Pancreas (tissue), 10 donors: ENCODE measurements at places on chromosomes 16 and 17. TPM values are rescaled to one million over a fixed set of nuclear protein-coding genes. Genes with fewer than 3 reads are reported as not detected.

- no peaks in the 10 kb centered on the region for H3K27me3 ChIP-seq
- H3K4me1 ChIP-seq: no peaks in the 10 kb centered on the region
- no peak overlapping the region for H3K4me3 ChIP-seq
- no peak for DNase-seq
- H3K27ac ChIP-seq: no peak overlapping the region
These were observed 99.8 kb upstream of the FOXF1 start for GRCh38 chr16:86410529-86410928.

DNA sequence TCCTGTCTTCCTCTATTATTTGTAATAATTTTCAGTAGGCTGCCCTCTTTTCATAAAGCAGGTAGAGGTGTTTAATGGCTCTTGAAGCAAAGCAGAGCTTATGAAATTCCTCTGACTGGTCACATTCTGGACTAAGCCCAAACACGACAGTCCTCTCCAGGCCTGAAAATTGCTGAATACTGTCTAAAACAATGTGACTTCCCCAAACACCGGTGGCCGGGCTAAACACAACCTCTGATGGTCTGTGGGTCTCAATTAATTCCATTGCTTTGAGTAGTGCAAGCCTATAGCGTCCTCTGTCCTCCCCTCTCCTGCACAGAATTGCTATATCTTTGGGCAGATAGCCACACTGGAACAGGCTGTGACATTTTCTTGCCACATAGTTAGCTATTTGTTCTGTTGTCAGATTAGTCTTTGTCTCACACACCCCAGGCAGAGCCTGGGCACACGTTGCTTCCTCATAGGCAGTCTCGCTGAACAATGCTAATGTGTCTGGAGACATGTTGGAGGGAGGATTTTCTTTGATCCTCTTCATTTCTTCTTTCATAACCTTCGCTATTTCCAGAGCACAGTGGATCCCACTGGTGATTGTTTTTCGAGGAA, 10.8 kb upstream of the SLFN12L start:
- no peaks in the 10 kb centered on the region for H3K36me3 ChIP-seq
- H3K27ac ChIP-seq: peak overlapping the region; percentile 5
- no peaks in the 10 kb centered on the region for H3K27me3 ChIP-seq
- DNase-seq: no peak
- H3K4me3 ChIP-seq: no peak overlapping the region

- no peak overlapping the region for H3K27ac ChIP-seq
- no peaks in the 10 kb centered on the region for H3K27me3 ChIP-seq
- H3K36me3 ChIP-seq: peaks cover 78% of the 10 kb centered on the region
- H3K4me1 ChIP-seq: no peaks in the 10 kb centered on the region
These were observed 34.5 kb downstream of the USP22 start for GRCh38 chr17:21008160-21008915.

- no peak for DNase-seq
- no peak overlapping the region for H3K4me3 ChIP-seq
- no peaks in the 10 kb centered on the region for H3K4me1 ChIP-seq
- H3K27ac ChIP-seq: no peak overlapping the region
- no peaks in the 10 kb centered on the region for H3K36me3 ChIP-seq
- no peaks in the 10 kb centered on the region for H3K27me3 ChIP-seq
These were observed 69.0 kb downstream of the ANKFN1 start for GRCh38 chr17:56222255-56222654.

GRCh38 chr17:61770043-61770442, 93.3 kb downstream of the BRIP1 start:
- no peak overlapping the region for H3K4me3 ChIP-seq
- no peak for DNase-seq
- no peaks in the 10 kb centered on the region for H3K36me3 ChIP-seq
- H3K27ac ChIP-seq: no peak overlapping the region
- H3K4me1 ChIP-seq: no peaks in the 10 kb centered on the region

- H3K4me3 ChIP-seq: no peak overlapping the region
- no peaks in the 10 kb centered on the region for H3K4me1 ChIP-seq
- no peaks in the 10 kb centered on the region for H3K27me3 ChIP-seq
- no peak overlapping the region for H3K27ac ChIP-seq
- DNase-seq: no peak
- no peaks in the 10 kb centered on the region for H3K36me3 ChIP-seq
These were observed 147.6 kb upstream of the CES5A start for GRCh38 chr16:56022818-56023217.

GRCh38 chr17:19421926-19422325, 10.9 kb downstream of the RNF112 start:
- H3K4me3 ChIP-seq: no peak overlapping the region
- no peak for DNase-seq
- H3K27me3 ChIP-seq: no peaks in the 10 kb centered on the region
- no peak overlapping the region for H3K27ac ChIP-seq
- no peaks in the 10 kb centered on the region for H3K4me1 ChIP-seq
- H3K36me3 ChIP-seq: no peaks in the 10 kb centered on the region

DNA sequence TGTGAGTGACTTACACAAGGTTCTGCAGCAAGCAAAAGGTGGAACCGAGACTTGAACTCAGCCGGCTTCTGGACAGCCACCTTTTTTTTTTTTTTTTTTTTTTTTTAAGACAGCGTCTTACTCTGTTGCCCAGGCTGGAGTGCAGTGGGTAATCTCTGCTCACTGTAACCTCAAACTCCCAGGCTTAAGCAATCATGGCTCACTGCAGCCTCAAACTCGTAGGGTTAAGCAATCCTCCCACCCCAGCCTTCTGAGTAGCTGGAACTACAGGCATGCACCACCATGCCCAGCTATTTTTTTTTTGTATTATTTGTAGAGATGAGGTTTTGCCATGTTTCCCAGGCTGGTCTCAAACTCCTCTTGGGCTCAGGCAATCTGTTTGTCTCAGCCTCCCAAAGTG, 55.2 kb upstream of the GOT2 start:
- H3K27ac ChIP-seq: no peak overlapping the region
- no peak overlapping the region for H3K4me3 ChIP-seq
- no peak for DNase-seq
- no peaks in the 10 kb centered on the region for H3K27me3 ChIP-seq

- no peak overlapping the region for H3K4me3 ChIP-seq
- no peaks in the 10 kb centered on the region for H3K27me3 ChIP-seq
- H3K36me3 ChIP-seq: no peaks in the 10 kb centered on the region
- no peaks in the 10 kb centered on the region for H3K4me1 ChIP-seq
- no peak for DNase-seq
- H3K27ac ChIP-seq: no peak overlapping the region
These were observed 19.3 kb downstream of the MFSD11 start for GRCh38 chr17:76757256-76757655.

The ACACA gene
- total RNA-seq: 11.5 TPM

The ZNF423 gene
- total RNA-seq: 2.9 TPM
